ENCODE measurements at places on chromosomes 6 and 20.

DNA sequence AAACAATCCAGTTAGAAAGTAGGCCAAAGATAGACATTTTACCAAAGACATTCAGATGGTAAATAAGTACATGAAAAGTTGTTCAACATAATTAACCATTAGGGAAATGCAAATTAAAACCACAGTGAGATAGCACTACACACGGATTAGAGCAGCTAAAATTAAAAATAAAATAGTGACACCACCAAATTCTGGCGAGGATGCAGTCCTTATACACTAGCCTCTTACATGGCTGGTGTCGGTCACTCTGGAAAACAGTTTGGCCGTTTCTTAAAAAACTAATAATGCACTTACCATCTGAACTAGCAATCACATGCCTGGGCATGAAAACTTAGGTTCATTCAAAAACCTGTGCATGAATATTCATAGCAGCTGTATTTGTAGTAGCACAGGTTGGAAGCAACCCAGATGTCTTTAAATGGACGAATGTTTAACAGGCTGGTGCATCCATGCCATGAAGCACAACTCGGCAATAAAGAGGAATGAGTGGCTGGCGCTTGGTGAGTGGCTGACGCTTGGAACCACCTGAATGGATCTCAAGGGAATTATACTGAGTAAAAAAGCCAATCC is 77.0 kb downstream of the FAM120B start:
- DNase-seq, result no peak

DNA sequence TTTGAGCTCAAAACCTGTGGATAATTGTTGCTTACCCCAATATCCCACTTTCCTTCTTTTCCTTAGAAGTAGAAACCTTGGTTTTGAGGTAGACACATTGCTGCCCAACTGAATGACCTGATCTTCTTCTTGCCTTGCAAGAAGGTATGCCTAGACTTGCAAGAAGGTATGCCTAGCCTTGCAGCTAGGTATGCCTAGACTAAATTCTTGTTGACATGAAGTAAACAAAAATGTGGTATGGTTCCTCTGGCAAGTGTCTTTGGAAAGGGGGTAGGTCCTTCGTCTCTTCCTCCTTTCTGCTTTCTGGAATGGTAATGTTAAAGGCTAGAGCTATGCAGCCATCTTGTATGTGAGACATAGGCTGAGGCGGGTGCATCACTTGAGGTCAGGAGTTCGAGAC is 129.2 kb downstream of the GMPR start:
- DNase-seq, result no peak

DNA sequence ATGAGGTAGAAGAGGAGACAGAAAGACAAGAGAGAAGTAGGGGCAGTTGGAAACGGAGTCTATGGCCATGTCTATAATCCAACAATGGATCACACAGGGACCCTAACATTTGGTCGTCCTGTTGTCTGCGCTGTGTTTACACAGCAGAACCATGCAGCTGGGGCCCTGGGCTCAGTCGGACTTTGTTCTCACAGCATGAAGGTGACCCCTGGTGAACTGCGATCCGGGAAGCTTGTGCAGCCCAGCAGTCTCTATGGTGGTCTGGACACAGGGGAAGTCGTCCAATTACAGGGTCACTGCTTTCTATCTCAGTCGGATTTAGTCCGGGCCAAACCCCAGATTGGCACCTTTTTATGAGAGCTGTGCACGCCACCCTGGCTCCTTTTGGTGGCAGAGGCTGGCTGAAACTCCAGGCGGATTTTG is 153.6 kb downstream of the FOXA2 start:
- DNase-seq, result peak; percentile 46

- DNase-seq, result no peak
Measured at GRCh38 chr6:128727500-128727899, 155.4 kb upstream of the LAMA2 start.
